Left hindlimb (tissue), 1 donor: ENCODE measurements at places on chromosomes 3 and 15.

DNA sequence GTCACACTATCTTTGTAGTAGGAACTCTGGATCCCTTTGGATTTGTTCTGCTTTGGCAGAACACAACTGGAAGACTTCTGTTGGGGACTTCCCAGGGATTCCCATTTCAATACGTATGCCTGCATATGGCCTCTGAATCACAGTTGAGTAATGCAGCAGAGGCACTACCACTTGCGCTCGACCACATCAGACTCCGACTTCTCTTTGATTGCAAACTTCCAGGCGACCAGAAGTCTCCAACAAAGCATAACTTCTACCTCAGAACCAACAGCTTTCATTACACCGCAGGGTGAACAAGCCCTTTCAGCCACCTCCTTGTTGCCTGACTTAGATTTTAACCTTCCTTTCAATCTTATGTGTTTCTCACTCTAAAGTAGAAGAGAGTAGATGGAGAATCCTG lies 924.4 kb downstream of the IGSF11 start:
- DNase-seq: no peak

GRCh38 chr3:41236228-41236627 lies 36.9 kb downstream of the CTNNB1 start:
- DNase-seq: no peak

GRCh38 chr15:99911816-99912215 lies 178.6 kb upstream of the LYSMD4 start:
- DNase-seq: no peak

DNA sequence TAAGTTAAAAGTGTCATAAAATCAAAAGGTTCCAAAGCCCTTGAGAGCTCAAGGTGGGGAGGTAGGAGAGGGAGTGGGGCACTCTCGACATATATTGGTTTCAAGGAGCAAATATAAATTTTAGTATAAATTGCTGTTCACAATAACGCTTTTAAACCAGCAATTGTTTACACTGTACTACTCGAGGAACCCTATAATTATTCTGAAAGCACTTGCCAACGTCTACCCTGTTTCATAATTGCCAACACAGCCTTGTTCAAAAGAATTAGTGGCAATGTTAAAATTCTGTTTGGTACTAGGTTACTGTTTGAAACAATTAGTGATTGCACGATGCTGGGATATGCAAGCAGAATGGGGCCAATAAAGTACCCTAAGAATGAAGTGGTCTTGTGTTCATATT lies 76.3 kb upstream of the ICE2 start:
- no peak for DNase-seq

- DNase-seq: no peak
Measured at GRCh38 chr3:110478377-110479054, 593.1 kb upstream of the NECTIN3 start.
